ENCODE measurements at places on chromosomes 7 and 10. TPM values are rescaled to one million over a fixed set of nuclear protein-coding genes. Genes with fewer than 3 reads are reported as not detected.

- H3K36me3 ChIP-seq, result no peaks in the 10 kb centered on the region
- no peaks in the 10 kb centered on the region for H3K4me1 ChIP-seq
- no peak overlapping the region for H3K4me3 ChIP-seq
These were observed 1.1 kb downstream of the COL17A1 start for GRCh38 chr10:104084482-104085142.

DNA sequence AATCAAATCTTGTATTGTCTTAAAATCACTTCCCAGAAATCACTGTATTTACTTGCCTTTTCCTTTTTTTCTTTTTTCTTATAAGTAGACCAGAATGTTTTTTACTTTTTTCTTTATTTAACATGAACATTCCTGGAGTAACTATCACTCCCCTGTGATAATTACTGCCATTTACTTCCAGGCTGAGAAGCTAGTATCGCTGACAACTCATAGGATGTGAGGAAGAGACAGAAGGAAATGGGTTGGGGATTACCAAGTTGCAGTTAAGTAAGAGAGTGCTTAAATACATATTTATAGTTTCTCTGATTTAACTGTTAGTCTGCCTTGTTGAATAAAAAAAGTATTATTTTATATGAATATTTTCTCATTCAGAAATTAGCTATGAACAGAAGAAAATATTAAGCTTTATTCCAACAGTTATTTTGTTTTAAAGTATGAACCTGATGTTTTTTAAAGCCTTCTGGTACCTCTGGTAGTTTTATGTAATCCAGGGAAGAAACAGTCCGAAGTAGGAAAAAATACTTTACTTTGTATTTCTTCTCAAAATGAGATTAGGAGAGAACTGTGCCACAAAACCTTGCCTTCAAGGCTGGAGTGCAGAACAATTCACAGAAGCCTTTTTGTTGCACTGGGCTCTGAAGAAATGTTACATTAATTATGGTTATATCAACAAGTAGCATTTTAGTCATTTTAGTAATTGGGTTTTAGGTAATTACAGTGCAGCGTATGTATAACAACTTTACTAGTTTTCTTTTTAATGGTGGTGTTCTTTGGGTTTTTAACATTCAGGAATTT is 72.8 kb downstream of the SHOC2 start:
- no peaks in the 10 kb centered on the region for H3K27me3 ChIP-seq
- no peak overlapping the region for H3K4me3 ChIP-seq
- no peaks in the 10 kb centered on the region for H3K36me3 ChIP-seq
- H3K4me1 ChIP-seq, result peaks cover 3% of the 10 kb centered on the region
- no peak for DNase-seq

DNA sequence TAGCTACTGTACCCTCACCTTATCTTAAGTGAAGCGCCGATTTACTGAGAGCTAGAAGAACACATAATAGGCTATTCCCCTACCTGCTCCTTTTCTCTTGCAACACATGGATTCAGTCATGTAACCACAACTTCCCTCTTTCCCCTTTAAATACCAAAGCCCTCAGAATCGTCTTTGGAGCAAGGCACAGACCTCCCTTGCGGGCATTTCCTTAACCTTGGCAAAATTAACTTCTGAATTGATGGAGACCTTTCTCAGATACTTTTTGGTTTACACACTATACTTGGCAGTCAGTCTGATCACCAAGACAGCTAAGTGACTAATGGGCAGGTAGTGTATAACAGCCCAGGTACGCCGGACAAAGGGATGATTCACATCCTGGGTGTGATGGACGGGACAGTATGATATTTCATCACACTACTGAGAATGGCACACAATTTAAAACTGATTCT is 72.7 kb upstream of the SEC61G start:
- H3K36me3 ChIP-seq, result no peaks in the 10 kb centered on the region
- H3K27ac ChIP-seq, result no peak overlapping the region
- DNase-seq, result no peak
- H3K27me3 ChIP-seq, result no peaks in the 10 kb centered on the region
- H3K4me1 ChIP-seq, result no peaks in the 10 kb centered on the region

GRCh38 chr7:32222251-32222900 is 152.2 kb upstream of the PDE1C start:
- no peaks in the 10 kb centered on the region for H3K36me3 ChIP-seq
- no peak overlapping the region for H3K27ac ChIP-seq
- no peaks in the 10 kb centered on the region for H3K4me1 ChIP-seq

DNA sequence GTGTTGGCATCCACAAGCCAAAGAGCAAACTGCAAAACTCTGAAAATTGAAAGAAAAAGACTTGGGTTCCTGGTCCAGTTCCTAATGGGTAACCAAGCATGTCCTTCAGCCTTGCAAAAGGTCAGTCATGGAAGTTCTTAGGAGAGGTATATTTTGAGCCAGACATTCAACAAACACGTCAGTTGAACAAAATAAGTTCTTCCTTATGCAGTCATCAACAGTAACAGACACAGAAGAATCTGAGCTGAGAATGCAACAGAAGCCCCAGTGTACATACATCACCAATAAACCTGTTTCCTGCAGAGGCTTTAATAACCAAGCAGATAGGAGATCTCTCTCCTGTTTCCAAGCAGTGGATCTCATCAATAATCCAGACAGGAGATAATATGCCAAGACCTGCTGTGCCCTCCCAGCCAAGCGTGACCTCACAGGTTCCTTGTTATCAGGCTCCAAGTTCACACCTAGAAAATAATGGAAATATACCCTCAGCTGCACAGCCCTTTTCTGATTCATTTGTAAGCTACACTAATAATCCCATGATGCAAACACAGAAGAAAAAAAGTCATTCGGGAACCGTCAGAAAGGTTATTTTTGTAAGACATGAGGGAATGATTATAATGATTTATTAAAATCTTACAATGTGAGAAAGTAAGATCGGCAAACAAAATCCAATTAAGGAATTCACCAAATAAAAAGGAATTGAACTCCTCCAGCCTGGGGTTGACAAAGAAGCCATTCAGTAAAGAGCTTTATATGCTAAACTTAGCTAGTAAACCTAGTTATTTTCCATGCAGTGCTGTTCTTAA is 90.7 kb downstream of the DGKI start:
- DNase-seq, result no peak
- no peaks in the 10 kb centered on the region for H3K36me3 ChIP-seq

DNA sequence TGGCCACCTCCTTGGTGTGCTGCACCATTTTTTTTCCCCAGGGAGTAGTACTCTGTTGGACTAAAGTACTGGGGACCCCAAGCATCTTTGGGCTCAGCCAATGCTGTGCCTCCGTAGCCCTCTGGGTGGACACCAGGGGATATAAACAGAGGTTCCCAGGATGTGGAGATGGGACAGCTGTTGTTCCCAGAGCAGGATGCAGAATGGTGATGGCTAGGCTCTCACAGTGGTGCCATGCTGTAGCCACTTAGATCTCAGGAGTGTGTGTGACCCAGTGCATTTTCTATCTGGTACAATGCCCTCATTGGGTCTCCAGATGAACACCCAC is 50.9 kb upstream of the SCIN start:
- no peak overlapping the region for H3K4me3 ChIP-seq
- no peak for DNase-seq
- H3K27me3 ChIP-seq, result no peaks in the 10 kb centered on the region
- no peaks in the 10 kb centered on the region for H3K4me1 ChIP-seq

GRCh38 chr10:99337311-99337811 is 8.2 kb downstream of the CNNM1 start:
- H3K4me3 ChIP-seq, result no peak overlapping the region
- DNase-seq, result no peak

GRCh38 chr10:46318799-46319198 is 32.0 kb downstream of the ANTXRL start:
- no peak overlapping the region for H3K4me3 ChIP-seq
- DNase-seq, result no peak
- H3K4me1 ChIP-seq, result no peaks in the 10 kb centered on the region
- no peaks in the 10 kb centered on the region for H3K27me3 ChIP-seq

DNA sequence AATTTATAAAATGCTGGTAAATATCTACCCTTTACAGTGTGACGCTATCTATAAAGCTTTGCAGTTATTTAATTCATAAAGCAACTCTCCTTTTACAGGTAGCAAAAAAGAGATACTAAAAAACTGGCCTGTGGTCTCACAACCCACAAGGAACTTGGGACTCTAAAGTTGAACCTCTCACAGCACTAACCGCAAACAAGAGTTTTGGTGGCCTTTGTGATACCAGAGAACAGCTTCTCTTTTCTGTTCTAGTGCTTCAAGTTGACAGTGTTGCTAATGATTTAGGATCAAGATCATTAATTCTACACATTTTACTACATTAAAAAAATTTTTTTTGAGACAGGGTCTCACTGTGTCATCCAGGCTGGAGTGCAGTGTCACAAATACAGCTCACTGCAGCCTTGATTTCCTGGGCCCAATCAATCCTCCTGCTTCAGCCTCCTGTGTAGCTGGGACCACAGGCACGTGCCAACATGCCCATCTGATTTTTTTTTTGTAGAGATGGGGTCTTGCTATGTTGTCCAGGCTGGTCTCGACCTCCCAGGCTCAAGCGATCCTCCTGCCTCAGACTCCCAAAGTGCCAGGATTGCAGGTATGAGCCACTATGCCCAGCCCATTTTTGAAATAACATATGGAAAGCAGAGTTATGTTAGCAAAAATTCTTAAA is 56.0 kb upstream of the ST8SIA6 start:
- H3K4me3 ChIP-seq, result no peak overlapping the region
- peaks cover 2% of the 10 kb centered on the region for H3K27me3 ChIP-seq
- no peaks in the 10 kb centered on the region for H3K4me1 ChIP-seq
- no peak overlapping the region for H3K27ac ChIP-seq

GRCh38 chr7:38973760-38974159 is 3.9 kb upstream of the POU6F2 start:
- no peak overlapping the region for H3K4me3 ChIP-seq
- no peaks in the 10 kb centered on the region for H3K4me1 ChIP-seq
- no peak for DNase-seq
- no peak overlapping the region for H3K27ac ChIP-seq

GRCh38 chr7:90886416-90886815 is 290.3 kb downstream of the CDK14 start:
- no peak overlapping the region for H3K4me3 ChIP-seq
- no peak overlapping the region for H3K27ac ChIP-seq
- peaks cover 1% of the 10 kb centered on the region for H3K4me1 ChIP-seq
- no peaks in the 10 kb centered on the region for H3K27me3 ChIP-seq

DNA sequence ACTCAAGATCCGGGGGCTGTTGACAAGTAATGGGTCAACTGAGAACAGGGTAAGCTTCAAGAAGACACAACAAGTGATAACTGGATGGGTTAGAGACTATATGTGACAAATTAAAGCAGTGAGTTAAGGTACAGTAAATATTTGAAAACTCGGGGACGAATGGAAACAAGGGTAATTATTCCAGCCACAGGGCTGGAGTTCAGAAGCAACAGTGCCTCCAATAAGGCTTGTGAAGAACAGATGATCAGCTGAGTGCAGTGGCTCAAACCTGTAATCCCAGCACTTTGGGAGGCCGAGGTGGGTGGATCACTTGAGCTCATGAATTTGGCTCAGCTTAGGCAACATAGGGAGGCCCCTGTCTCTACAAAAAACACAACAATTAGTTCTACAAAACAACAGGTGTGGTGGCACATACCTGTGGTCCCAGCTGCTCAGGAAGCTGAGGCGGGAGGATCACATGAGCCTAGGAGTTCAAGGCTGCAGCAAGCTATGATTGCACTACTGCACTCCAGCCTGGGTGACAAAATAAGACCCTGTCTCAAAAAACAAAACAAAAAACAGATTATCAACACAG is 20.5 kb upstream of the DLD start:
- H3K27me3 ChIP-seq, result no peaks in the 10 kb centered on the region
- no peaks in the 10 kb centered on the region for H3K36me3 ChIP-seq
- no peaks in the 10 kb centered on the region for H3K4me1 ChIP-seq
- H3K4me3 ChIP-seq, result no peak overlapping the region
- DNase-seq, result no peak

GRCh38 chr10:77421591-77421990 is 216.0 kb downstream of the KCNMA1 start:
- DNase-seq, result no peak
- no peak overlapping the region for H3K4me3 ChIP-seq
- no peaks in the 10 kb centered on the region for H3K27me3 ChIP-seq
- peak overlapping the region; percentile 70 for H3K27ac ChIP-seq
- H3K36me3 ChIP-seq, result no peaks in the 10 kb centered on the region
- peaks cover 17% of the 10 kb centered on the region for H3K4me1 ChIP-seq

DNA sequence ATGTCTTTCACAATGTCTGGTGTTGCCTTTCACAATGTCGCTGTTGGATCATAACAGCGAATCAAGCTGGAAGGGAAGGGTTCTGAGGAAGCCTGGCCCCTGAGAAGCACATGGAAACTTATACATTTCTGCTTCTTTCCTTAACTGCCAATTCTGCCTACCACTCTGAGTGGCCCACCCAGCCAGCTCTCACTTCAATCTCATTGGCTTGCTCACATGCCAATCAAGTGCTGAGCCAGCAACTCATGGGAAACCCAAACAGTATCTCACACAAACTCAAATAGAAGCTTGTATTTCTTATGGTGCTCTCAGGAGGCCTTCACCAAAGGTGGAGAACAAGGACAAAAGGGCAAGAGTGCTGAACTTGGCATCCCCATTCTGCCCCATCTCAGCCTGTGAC is 117.4 kb upstream of the GPR26 start:
- no peaks in the 10 kb centered on the region for H3K36me3 ChIP-seq
- no peaks in the 10 kb centered on the region for H3K4me1 ChIP-seq
- no peaks in the 10 kb centered on the region for H3K27me3 ChIP-seq
- no peak overlapping the region for H3K4me3 ChIP-seq
- no peak for DNase-seq
- H3K27ac ChIP-seq, result no peak overlapping the region

GRCh38 chr7:31027161-31027965 is 24.7 kb upstream of the ADCYAP1R1 start:
- no peaks in the 10 kb centered on the region for H3K36me3 ChIP-seq
- H3K27ac ChIP-seq, result no peak overlapping the region
- no peak for DNase-seq
- H3K4me3 ChIP-seq, result no peak overlapping the region

FAM241B gene
- 6.6 TPM for total RNA-seq

MLXIPL gene
- total RNA-seq, result 4.5 TPM

ARMS2 gene
- total RNA-seq, result not detected

CTTNBP2 gene
- 29.6 TPM for total RNA-seq

AKR1C2 gene
- total RNA-seq, result 46.8 TPM

MCMBP gene
- 44.7 TPM for total RNA-seq

PDCD11 gene
- 22.7 TPM for total RNA-seq

TAS2R4 gene
- 1.6 TPM for total RNA-seq

TMEM196 gene
- total RNA-seq, result 0.30 TPM

NODAL gene
- not detected for total RNA-seq

RNF32 gene
- total RNA-seq, result not detected

SLIT1 gene
- total RNA-seq, result 0.19 TPM

DYDC2 gene
- total RNA-seq, result not detected

All from aorta (tissue), 5 donors.